ENCODE measurements at places on chromosomes 2 and 18.

DNA sequence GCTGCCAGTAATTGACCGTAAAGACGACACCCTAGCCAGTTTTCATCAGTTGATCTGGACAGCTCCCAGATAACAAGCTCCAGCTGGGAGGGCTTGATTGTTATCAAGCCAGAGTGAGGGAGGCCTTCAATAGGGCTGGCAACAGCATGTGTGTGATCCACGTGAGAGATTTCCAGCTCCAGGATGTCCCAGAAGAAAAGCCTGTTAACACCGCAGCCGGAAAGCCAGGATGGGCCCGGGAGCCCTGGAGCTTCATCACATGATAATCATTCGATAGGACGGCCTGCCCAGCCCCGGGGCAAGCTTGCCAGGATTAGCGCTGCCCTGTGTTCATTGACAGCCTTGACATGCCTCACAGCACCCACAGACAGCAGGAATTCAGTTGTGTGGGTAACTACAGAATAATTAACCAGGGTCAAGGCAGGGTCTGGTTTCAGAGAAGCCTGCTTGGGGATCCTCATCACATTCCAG, 182.5 kb downstream of the C1D start:
- no peak for DNase-seq

DNA sequence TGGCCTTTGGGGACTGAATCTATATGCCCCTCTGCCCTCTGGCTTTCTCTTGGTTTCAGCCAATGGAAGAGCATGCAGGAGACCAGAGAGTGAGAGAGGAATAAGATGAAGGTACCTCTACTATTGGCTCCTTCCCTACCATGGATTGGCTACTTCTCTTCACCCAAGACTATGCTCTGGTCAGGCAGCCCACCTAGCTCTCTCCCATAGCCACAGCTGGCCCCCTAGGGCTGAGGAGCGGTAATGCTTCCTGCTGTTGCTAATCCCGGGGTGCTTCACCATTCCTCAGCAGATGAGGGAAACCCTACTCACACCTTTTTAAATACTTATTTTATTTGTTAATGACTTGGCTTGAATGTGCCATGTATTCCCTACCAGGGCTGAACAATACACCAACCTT, 142.4 kb downstream of the MREG start:
- no peak for DNase-seq

DNA sequence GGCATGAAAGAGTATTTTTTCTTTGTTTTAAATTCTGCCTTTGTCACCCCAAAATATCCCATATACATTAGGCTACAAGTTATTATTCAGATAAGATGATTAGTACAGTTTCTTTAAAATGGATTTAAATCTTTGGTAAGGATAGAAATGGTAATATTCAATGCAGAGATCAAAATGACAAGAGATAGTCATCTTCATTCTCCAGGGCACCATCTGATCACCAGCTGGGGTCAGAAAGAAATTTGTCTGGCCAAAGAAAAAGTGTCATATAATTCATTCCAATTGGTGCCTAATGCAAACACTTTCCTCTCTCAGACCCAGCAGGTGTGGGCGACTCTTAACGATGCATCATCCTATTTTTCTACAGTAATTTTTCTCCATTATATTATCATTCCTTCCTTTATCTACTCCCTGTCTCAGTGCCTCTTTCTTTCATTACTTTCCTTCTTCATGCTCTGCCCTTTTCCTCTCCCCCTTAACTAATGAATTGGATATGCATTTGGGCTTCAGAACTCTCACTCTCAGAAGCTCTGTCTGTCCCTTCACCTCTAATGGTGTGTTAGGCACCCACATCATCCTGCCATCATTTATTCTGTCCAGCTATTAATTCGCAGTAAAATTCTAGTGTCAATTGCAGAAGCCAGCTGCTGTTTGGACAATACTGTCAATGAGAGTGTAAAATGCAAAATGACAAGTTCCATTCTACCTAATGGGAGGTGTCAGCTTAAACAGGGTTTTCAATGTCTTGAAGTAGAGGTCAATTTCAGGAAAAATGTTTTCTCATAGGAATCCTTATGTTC, 570.5 kb downstream of the TDRD15 start:
- no peak for DNase-seq

- no peak for DNase-seq
These were observed 241.8 kb upstream of the EPC2 start for GRCh38 chr2:148402786-148403185.

GRCh38 chr2:68925295-68925896, 27.3 kb downstream of the GKN2 start:
- no peak for DNase-seq

- no peak for DNase-seq
These were observed 90.8 kb downstream of the NFATC1 start for GRCh38 chr18:79486356-79487182.

DNA sequence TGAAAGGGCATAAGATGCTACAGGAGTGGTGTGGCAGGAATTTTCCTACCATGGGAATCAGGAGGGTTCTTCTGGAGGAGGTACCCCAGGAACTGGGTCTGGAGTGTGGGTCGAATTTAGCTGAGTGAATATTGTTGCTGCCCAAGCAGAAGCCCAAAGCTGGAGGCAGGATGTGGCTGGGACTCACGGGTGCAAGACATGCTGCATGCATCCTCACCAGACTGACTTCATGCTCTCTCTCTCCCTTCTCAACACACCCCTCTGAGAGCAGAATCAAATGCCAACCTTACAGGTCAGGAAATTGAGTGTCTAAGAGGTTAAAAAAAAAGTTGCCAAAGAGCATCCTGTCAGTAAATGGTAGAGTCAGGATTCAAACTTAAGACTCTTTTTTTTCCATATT, 78.8 kb upstream of the TTC39C start:
- no peak for DNase-seq

DNA sequence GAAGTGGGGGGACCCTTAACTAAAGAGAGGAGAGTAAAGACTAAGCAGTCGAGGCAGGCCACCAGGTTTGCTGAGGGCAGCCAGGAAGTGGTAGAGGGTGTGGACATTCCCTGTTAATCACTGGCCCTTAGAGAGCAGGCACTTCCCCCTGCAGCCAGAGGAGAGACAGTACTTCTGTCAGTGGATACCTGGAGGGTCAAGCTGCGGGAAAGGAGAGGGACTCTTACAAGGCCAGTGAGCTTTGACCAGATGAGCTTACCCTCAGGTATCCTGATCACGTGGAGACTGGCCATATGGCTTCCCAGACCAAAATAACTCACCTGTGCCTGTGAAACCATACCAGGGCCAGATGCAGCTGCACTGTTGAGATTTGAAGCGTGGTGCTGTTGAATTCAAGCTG, 28.6 kb downstream of the ITGA6 start:
- no peak for DNase-seq

All from NCI-H187 treated with DMSO at 0.1 percent for 48 hours (cell line).